ENCODE measurements at places on chromosomes 5 and 9. TPM values are rescaled to one million over a fixed set of nuclear protein-coding genes. Genes with fewer than 3 reads are reported as not detected.

- no peaks in the 10 kb centered on the region for H3K27me3 ChIP-seq
- no peaks in the 10 kb centered on the region for H3K36me3 ChIP-seq
- no peak overlapping the region for H3K4me3 ChIP-seq
- no peaks in the 10 kb centered on the region for H3K4me1 ChIP-seq
- no peak for DNase-seq
Measured at GRCh38 chr5:123537845-123538244, 25.9 kb downstream of the CSNK1G3 start.

ZCCHC7 gene
- polyA plus RNA-seq: 9.4 TPM

DNA sequence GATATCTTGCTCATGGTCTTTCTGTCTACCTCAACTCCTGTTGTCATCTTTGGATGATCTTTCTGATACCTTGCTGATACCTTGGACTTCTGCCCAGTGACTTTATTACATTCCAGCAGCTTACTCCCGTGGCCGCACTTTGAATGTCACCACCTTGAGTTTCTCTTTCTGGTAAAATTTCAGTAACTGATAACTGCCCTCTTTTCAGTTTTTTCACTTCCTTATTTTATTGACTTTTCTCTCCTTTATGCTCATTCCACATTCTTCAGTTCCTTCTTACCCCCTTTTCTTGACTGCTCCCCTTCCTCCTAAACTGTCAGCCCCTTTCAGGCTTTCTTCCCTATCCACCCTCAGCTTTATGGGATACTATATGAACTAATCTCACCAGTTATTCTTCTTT, 7.0 kb upstream of the FBXO4 start:
- no peak overlapping the region for H3K4me3 ChIP-seq
- H3K4me1 ChIP-seq: no peaks in the 10 kb centered on the region
- H3K36me3 ChIP-seq: peaks cover 4% of the 10 kb centered on the region
- no peak overlapping the region for H3K27ac ChIP-seq
- H3K27me3 ChIP-seq: no peaks in the 10 kb centered on the region

- H3K27me3 ChIP-seq: no peaks in the 10 kb centered on the region
- peaks cover 4% of the 10 kb centered on the region for H3K4me1 ChIP-seq
Measured at GRCh38 chr9:132485393-132485792, 75.4 kb downstream of the CFAP77 start.

DBH gene
- polyA plus RNA-seq: 0.24 TPM
